ENCODE measurements at places on chromosomes 11 and 22.

- DNase-seq = no peak
These were observed 2.5 kb downstream of the EIF4G2 start for GRCh38 chr11:10806206-10806605.

DNA sequence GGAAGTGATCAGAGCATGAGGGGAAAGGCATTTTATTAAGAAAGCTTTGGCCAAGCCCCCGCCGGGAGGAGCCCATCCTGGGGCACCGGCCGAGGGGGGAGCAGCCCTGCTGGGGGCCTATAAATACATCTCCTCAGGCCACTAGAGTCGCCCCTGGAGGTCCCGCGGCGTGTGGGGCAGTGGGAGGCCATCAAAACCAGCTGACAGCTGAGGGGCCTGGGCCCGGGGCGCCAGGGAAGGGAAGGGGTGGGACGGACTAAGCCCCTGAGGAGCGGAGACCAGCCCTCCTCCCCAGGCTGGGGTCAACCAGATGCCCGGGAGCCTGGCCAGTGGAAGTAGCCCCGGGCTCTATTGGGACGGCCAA is 13.1 kb downstream of the SCARF2 start:
- no peak for DNase-seq

DNA sequence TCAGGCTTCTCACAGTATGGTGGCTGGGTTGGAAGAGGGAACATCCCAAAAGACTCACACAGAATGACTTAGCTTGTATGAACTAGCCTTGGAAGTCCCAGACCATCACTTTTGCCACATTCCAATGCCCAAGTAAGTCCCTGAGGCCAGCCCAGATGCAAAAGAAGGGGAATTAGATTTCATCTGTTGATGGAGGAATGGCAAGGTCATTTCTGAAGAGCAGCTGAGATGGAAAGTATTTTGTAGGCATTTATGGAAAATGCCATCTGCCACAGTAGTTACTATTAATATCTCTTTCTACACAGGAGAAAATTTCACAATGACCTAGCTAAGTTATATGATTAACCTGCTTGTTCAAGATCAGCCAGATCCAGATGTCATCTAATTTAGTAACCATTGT is 58.8 kb downstream of the ENDOD1 start:
- DNase-seq = no peak

GRCh38 chr22:38489561-38490145 is 16.5 kb downstream of the DDX17 start:
- no peak for DNase-seq

DNA sequence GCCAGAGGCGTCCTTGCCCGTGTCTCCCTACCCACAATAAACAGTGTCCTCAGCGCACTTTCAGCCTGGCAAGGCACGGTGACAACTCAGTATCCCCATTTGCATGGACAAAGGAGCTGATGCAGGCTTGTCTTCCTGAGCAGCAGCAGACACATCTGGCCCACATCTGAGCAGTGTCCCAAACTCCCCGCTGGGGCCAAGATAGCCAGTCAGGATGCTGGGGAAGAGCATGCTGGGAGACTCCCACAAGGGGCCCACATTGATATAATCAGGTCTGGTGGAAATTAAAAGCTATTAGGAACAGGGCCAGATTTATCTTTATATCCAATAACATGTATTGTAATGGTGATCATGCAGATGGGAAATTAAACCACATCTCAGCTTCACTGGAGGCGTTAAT is 24.7 kb downstream of the DSCAML1 start:
- no peak for DNase-seq

DNA sequence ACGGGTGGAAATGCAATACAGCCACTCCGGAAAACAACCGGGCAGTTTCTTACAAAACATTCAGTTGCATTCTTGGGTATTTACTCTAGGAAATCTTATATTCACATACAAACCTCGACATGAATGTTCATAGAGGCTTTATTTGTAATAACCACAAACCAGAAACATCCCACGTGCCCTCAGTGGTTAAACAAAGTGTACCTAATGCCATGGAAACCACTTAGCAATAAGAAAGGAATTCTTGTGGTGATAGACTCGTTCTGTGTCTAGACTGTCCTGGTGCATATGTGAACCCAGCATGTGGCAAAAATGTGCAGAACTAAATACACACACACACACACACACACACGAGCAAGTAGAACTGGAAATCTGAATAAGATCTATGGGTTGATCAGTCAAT is 1073.3 kb downstream of the TBC1D22A start:
- DNase-seq = no peak

DNA sequence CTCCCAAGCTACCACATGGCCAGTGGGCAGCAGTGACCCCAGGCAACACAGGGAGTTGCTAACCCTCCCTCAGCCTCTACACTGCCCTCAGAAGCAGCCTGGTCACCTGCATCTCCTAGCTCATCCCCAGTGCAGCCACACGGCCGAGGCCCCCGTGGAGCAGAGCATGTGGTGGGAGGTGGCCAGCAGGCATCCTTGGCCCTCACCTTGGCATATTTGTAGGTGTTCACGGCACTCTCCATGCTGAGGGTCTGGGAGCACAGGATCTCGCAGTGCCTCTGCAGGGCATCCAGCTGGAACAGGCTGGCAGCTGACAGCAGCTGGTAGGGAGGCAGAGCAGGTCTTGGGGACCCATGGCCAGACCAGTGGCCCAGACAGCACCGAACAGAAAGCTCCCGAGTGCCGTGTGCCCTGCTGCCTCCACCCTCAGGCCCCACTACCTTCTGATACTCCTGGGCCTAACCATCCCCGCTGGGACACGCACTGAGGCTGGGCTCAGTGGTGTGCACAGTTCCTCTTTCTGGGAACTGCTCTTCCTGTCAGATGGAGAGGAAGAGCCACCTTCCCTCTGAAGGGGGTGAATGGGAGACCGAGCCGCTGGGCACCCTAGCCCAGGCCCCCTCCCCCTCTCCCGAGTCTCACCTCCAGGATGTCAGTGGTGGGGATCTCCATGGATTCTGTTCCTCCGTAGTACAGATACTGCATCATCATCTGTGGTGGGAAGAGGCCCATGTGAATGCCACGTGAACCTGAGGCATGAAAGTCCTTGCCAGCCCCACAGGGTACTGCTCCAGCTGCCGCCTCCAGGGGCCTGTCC is 48.8 kb downstream of the NAT10 start:
- DNase-seq = no peak

DNA sequence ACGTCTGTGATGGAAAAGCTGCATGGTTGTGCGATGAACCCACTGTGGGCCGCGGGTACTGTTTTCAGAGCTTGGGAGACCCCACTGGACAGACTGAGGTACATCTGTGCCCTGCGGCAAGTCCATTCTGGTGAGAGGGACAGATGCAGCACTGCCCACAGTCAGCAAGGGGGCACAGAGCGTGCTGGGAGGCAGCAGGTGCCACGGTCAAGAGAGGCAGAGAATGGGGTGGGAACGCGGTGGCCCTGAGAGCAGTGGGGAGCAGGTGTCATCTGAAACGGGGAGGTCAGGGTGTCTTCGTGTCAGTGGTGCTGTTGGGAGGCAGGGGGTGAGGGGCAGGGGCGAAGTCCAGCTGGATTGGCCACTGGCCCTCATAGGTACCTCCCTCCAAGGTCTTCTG is 32.0 kb downstream of the TBC1D22A start:
- DNase-seq = no peak

DNA sequence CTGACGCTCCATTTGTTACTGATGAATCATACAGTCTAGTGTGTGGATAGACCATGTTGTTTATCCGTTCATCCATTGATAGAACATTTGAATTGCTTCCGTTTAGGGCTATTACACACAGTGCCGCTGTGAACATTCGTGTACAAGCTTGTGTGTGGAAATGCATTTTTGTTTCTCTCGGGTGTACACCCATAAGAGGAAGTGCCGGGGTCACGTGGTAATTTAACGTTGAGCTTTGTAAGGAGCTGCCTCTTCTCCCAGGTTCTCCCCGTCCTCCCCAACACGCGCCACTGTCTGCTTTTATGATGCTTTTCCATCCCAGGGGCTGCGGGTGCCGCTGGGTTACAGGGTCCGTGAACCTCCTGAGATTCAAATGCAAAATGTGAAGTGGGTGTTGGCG is 142.3 kb downstream of the IGLL1 start:
- no peak for DNase-seq
